SW 1271 (cell line): ENCODE measurements at places on chromosomes 3 and 15.

DNA sequence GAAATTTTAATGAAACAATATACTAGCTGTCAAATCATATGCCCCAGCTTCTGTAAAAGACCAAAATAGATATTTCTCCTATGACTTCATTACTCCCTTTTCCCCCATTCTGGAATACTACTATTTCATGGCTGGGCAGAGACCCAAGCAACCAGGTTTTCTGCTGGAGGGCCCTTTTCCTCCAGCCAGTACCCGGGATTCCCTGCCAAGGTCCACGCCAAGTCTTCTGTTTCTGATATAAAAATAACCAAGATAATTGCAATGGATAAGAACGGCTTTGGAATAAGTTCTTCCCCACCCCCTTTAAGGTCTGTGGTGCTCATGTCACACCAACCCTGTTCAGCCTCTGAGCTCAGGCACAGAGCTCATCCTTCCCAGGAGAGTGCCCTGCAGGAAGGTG lies 17.2 kb upstream of the NMNAT3 start:
- DNase-seq, result no peak

DNA sequence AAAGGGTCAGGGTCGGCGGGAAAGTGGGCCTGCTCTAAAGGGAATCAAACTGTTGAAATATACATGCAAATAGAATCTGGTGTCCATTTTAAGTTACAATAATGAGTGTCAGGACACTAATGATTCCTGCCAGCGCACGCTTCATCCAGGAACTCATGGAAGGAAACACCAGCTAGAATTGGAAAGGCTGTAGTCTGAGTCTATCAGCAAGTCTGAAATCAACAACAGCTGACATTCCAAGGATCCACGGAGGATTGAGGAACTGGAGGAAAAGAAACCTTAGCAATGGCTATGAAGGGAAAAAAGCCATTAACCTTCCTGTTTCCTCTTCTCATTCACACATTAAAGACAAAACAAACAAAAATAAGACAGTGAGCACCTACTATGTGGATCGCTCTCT lies 1063.1 kb downstream of the NTRK3 start:
- DNase-seq, result no peak

- DNase-seq, result peak; percentile 6
Observed at GRCh38 chr15:54131410-54131809, 153.2 kb downstream of the UNC13C start.

GRCh38 chr3:76638006-76638405 lies 401.9 kb upstream of the ROBO2 start:
- DNase-seq, result no peak

DNA sequence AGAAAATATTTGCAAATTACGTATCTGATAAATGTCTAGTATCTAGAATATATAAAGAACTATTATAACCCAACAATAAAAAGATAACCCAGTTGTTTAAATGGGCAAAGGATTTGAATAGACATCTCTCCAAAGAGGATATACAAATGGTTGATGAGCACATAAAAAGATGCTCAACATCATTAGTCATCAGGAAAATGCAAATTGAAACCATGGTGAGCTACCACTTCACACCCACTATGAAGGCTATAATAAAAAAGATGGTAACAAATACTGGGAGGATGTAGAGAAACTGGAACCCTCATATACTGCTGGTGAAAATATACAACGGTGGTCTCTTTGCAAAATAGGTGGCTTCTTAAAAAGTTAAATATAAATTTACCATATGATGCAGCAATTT lies 28.0 kb downstream of the RAD51 start:
- DNase-seq, result no peak

- no peak for DNase-seq
Observed at GRCh38 chr3:192817506-192817905, 90.2 kb upstream of the FGF12 start.

DNA sequence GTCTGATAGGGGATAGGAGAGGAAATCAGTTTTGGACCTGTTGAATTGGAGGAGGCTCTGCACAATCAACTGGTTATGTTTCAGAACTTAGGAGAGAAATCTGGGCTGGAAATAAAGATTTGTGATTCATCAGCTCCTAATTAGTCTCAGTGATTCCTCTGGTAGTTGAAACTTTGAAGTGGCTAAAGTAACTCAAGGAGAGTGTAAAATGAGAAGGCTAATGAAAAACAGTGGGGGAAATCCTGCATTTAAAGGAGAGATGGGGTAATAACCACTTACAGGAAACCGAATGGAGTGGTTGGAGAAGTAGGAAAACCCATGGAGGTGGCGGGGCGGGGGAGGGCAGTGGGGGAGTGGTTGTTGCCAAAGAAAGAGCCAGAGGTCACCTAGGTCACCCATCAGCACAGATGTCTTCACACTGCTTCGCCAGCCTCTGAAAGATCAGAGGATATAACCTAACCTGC lies 32.6 kb downstream of the MAP2K5 start:
- DNase-seq, result no peak

DNA sequence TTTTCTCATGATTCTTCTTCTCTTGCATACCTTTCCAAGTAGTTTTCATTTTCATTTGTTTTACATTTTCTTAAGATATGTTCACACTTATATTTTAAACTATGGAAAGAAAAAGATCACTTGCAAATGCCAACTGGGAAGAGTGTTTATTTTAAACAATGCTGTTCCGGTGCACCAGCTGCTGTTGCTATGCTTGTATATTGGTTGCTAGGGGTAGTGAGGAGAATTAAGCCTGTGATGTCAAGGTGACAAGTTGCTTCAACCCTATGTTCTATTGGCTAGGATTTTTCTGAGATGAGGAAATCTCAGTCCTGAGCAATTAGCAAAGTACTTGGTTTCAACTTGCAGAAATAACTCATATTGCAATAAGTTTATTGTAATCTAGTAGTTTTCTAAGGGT lies 500.1 kb downstream of the MFSD1 start:
- no peak for DNase-seq

GRCh38 chr3:85474241-85474640 lies 515.5 kb downstream of the CADM2 start:
- DNase-seq, result no peak

DNA sequence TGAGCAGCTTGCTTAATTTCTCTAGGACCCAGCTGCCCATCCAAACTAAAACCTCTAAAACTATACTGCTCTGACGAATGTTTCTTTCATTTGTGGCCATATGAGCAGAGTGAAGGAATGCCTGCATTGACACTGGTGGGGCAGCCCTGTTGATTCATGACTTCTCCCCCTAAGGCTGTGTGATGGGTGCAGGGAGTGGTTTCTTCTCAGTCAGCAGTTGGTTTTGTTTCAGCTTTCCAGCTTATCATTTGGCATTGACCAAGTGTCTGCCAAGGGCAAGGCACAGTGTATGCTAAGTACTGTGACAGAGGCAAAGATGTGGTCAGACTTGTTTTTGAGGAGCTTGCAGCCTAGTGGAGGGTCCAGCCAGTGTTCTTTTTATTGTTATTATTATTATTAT lies 4.7 kb downstream of the ABHD6 start:
- no peak for DNase-seq

DNA sequence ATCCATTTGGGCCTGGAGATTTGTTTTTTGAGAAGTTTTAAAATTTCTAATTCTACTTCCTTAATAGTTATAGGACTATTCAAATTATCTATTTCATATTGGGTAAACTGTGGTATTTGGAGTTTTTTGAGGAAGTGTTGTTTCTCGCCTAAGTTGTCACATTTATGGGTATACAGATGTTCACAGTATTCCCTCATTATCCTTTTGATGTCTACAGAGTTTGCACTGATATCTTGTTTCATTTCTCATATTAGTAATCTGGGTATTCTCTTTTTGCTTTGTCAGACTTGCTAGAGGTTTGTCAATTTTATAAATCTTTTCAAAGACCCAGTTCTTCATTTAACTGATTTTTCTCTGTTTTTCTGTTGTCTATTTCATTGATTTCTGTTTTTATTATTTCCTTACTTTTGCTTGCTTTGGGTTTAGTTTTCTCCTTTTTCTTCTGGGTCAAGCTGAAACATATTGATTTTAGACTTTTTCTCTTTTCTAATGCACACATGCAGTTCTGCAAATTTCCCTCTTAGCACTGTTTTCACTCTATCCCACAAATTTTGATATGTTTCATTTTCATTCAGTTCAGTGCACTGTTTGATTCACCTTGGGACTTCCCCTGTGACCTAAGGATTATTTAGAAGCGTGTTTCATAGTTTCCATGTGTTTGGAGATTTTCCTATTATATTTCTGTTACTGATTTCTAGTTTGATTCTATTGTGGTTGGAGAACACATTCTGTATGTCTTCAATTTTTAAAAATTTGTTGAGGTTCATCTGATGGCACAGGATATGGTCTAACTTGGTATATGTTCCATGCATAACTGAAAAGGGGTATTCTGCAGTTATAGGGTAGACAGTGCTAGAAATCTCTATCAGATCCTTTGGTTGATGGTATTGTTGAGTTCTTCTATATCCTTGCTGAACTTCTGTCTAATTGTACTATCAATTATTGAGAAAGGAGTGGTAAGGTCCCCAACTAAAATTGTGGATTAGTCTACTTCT lies 79.6 kb downstream of the SUMF1 start:
- DNase-seq, result no peak

DNA sequence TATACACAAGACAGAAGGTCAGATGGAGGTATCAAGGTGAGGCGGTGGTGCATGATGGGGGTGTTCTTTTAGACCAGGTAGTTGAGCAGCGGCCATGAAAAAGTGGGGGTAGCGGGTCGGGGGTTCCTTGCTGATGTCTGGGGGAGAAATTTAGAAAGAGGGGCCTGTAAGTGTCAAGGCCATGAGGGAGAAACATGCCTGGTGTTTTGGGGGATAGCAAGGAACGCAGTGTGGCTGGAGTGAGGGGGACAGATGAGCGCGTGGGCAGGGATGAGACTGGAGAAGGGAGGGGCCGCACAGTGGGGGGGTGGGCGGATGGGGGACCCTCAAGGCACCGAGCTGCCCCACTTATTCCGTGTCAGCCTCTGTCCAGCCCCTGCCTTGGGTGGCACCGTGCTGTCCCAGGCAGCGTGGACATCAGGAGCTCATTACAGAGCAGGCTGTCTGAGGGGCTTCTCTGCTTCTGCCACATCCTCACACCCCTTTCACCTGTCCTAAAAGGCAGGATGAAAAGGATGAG lies 143.3 kb downstream of the SMAD6 start:
- no peak for DNase-seq

DNA sequence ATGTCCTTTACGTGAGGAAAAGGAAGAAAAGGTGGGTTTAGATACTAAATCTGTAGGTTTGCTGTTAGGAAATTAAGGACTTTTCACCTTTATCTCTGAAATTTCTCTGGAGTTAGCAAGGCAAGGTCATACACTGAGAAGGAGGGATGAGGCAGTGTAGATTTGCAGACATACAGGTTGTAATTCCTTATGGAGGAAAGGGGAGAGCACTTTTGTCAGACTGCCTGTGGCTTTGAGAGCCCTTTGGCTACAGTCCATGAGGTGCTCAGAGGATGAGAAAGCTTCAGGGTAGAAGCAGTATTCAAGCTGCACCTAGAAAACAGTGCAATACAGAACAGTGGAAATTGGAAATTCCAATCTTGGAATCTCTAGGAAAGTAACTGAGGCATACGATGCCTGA lies 8.3 kb downstream of the RPL14 start:
- no peak for DNase-seq

- no peak for DNase-seq
Observed at GRCh38 chr3:14482271-14482721, 57.8 kb downstream of the GRIP2 start.

DNA sequence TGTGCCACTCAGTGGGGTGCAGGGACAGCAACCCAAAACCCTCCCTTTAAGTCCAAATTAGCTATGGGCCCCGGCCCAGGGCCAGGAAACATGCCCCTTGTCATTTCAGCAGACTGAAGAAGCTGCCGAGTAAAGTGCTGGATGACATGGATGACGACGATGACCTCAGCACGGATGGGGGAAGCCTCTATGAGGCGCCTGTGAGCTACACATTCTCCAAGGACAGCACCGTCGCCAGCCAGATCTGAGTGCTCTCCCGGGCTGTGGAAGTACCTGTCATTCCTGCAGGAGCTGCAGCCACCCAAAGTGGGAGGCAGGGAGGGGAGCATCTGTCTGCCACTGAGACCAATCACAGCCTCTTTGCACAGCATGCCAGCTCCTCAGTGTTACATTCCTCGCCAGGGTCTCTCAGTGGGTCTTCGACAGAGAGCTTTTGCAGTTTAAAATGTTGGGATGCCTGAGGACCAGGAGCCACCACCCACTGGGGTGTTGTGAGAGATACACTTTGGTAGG lies 44.4 kb upstream of the MYZAP start:
- no peak for DNase-seq

DNA sequence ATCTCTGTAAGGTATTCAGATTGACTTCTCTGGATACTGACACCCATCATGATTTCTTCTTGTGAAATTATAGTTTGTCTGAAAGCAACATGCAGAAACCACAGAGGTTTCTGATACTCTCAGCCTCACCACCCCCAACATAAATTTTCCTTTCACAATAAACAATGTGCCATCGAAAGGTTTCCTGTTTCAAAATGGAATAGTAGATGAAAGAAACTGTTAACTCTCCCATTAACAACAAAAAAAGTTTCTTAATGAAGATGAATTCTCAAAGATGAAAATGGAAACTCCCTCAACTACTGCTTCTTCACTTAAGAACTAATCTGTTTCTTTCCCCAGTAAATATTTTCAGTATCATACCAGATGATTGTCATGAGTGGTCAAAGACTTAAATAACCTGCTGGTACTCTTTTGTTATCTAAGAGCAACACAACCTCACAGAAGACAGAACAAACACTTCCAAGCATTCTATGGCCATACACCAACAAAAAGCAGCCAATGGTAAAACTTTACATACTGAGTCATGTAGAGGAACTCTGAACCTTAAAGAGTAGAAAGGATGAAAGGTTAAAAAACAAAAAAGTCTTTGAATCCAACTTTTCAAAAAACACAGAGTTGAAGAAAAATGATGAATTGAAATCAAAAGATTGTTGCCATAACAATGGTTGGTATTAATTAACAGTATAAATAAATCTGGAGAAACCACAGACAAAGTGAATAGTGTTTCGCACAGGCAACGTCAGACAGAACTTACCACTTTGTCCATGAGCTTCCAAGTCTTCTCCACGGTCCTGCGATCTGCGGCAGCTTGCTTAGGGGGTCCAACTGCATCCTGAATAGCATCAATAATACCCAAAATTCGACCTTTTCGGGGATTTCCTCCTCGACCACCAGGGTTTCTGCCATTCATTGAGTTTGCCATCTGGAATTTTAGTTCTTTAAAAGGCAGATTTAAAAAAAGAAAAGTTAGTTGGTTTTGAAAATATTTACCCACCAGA lies 1.9 kb downstream of the CBLB start:
- DNase-seq, result no peak

DNA sequence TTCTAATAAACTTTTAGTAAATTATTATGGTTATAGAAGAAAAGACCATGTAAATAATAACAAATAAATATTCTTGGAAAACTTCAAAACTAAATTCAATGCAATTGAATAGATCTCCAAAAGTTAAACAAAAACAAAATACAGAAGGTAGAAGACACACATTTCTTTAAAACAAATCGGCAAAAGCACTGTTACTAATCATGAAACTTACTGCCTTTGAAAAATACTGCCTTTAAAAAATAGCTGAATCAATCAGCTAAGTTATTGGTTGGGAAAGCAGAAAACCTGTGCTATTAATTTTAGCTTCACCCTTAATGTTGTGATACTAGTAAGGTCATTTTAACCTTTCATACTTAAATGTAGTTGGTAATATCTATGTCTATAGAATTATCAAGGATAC lies 3.0 kb downstream of the GPR15 start:
- no peak for DNase-seq

GRCh38 chr3:120147072-120147871 lies 53.0 kb upstream of the GSK3B start:
- no peak for DNase-seq
